Muscle of leg (tissue), 16 donors: ENCODE measurements at places on chromosomes 6 and 20. TPM values are rescaled to one million over a fixed set of nuclear protein-coding genes. Genes with fewer than 3 reads are reported as not detected.

The CD83 gene
- total RNA-seq: 15.4 TPM

The RBBP8NL gene
- not detected for total RNA-seq

The TGM2 gene
- 10.1 TPM for total RNA-seq

The PTGIS gene
- 23.8 TPM for total RNA-seq

The TUBE1 gene
- 22.0 TPM for total RNA-seq

The ZNF334 gene
- 8.5 TPM for total RNA-seq

The MTFR2 gene
- 0.58 TPM for total RNA-seq

The HLA-DRB1 gene
- total RNA-seq: 16.8 TPM

The GJA1 gene
- 55.9 TPM for total RNA-seq

The SOX18 gene
- total RNA-seq: 2.2 TPM

The RAMACL gene
- 0.71 TPM for total RNA-seq

The MCHR2 gene
- not detected for total RNA-seq

The IL17A gene
- total RNA-seq: not detected

The MLIP gene
- 21.6 TPM for total RNA-seq

The TUBB2A gene
- 73.2 TPM for total RNA-seq

The NHLRC1 gene
- total RNA-seq: 2.5 TPM

The OOEP gene
- total RNA-seq: not detected

The FAM83B gene
- total RNA-seq: under 0.01 TPM

The B3GALT4 gene
- total RNA-seq: 2.2 TPM

The COL11A2 gene
- total RNA-seq: 172 TPM
